ENCODE measurements at places on chromosomes 3 and 15.

GRCh38 chr3:120425572-120426250, 25.1 kb downstream of the FSTL1 start:
- DNase-seq = no peak

GRCh38 chr15:40853241-40853890, 9.5 kb downstream of the SPINT1 start:
- DNase-seq = no peak

- DNase-seq = no peak
Observed at GRCh38 chr3:101963902-101964362, 114.6 kb downstream of the NFKBIZ start.

DNA sequence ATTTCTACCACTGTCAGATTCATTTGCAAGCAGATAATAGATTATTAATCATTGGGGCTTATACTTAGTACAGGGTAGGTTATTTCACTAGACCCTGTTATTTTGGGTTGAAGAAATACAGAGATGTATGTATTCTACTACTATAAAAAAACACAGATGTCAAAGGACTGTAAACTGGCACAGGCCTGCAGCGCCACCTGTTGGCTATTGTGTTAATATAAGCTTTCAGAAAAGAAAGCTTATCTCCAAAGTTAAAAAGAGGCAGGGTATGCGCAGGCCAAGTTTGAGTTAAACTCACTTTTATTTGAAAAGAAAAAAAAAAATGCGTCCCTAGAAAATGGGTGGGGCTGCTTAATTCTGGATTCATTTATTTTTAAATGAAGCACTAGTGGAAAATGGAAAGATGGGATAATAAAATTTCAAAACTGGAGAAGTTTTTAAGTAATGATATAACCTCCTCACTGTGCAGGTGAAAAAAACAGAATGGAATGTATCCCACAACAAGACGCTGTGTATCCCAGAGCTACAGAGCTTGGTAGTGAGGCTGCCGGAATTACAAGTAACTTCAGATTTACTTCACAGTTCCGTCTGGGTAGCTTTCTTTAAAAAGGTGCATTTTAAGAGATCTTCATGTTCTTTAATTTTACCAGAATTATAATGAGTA, 407.2 kb upstream of the TGFBR2 start:
- DNase-seq = peak; percentile 79

GRCh38 chr15:65305150-65305758, 777 bp downstream of the RNU5B-1 start:
- DNase-seq = peak; percentile 38

DNA sequence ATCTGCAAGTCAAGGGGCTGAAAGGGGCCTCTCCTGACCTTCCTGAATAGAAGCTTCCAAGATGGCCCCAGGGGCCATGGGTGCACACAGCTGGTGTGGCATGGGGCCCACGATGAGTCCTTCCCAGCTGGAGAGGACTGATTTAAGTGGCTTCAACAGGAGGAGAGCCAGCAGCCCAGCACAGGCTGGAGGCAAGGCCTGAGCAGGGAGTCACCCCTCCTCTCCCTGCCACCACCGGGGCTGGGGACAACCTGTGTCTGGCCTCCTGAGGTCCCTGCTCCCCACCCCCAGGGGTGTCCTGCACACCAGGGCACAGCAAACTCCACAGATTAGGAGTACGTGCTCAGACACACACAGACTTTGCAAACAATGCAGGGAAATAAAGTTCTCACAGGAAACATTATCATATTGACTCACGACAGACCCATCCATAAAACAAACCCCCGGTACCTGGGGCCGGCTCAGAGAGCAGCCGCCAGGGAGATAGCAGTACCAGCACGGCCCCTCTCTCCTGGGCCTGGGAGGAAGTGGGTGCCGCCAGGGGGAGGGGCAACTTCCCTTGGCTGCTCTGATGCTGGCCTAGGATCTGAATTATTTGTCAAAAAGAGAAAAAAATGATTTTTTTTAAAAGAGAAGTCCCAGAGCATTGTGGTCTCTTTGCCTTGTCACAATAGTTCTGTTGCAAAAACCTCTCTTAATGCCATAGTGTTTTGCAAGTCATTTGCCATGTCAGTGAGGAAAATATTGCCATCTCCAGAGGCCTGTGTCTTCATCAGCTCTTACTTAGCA, 21.9 kb upstream of the TSEN2 start:
- DNase-seq = no peak

DNA sequence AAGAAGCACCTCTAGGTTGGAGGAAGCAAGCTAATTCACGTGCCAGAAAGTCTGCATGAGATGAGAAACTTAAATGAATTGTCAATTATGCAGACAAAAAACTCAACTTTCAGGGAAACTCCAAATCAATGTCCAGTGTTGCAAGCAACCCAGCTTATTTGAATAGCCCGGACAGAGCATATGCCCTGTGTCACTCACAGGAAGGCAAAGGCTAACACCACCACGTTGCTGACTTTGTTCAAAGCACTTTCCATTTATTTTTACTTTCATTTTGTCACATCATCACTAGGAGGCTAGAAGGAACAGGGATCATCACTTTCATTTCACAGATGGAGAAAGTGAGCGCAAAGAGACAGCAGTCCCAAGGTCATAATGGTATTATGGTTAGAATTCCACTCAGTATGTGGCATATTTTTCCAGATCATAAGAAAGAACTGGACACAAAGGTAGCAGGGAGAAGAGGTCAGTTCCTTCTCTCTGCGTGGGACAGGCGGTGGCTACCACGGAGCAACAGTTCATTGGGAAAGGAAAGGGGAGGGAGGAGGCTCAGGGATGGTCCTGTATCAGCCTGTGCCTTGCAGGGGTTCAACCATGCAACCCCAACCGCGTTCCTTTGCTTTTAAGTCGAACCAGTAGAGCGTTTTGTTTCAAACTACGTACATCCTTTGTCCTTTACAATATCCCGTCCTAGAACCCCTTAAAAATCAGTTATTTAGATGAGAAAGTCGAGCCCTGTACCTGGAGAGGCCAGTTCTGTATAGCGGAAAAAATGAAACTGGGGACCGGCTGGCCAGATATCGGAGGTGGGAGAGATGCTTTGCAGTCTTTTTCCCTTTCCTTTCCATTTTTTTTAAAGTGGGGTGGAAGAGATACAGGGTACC, 1.1 kb downstream of the HEG1 start:
- no peak for DNase-seq

GRCh38 chr3:77042882-77043281, 3.0 kb downstream of the ROBO2 start:
- no peak for DNase-seq

GRCh38 chr15:90557186-90558084, 27.7 kb downstream of the CRTC3 start:
- peak; percentile 79 for DNase-seq

DNA sequence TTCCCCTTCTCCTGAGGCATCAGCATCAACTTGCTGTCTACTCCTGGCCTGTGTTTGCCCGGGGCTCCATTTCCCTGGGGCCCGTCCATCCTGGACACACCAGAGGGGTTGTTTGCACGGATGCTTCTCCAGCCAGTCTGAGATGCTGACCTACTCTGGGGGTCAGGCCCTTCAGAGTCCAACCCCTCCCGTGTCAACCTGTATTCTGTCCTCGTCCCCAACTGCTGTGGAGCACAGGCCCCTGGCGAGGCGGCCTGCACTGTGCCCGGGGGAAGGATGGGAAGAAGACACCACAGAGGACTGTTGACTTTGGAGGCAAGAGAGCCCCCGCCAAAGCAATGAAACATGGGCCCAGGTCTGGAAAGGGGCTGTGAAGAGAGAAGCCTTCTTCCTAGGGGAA, 25.8 kb downstream of the ALS2CL start:
- no peak for DNase-seq

DNA sequence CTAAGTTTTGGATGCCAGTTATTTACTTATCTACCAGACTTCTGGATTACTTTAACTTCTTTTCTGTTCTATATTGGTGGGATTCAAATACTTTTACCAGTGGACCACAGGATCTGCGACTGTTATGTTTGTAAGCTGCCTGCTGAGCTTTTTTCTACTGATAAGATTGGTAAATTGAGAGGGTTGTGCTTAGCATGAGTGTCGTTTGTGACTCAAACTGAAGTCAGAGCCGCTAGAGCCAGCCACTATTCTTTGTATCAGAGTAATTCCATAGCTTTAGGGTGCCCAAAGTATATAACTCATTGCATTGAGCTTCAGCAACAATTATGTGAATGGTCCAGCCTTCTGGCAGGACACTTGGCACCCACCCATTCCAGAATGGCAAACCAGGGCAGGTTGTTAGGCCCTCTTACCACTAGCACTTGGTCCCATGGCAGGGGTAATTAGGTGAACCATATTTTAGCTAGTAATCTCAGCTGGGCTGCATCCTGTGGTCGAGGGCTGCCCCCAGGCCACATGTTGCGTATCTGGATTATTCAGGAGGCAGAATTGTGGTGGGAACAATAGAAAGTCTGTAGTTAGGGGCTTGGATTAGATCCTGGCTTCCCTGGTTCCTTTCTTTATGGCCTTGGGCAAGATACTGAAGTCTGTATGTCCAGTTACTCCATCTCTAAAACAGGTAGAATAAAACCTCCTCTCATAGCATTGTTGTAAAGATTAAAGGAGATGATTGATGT, 6.0 kb downstream of the PLCL2 start:
- DNase-seq = no peak

GRCh38 chr15:66719471-66719870, 17.4 kb downstream of the SMAD6 start:
- no peak for DNase-seq

Measured in posterior cingulate gyrus (tissue), 11 donors.